GM13977 (cell line): ENCODE measurements at places on chromosomes 3 and 15.

- no peak for DNase-seq
Measured at GRCh38 chr3:129777806-129778205, 115.7 kb downstream of the TMCC1 start.

GRCh38 chr3:149384911-149385321 is 7.5 kb upstream of the TM4SF1 start:
- DNase-seq: no peak

GRCh38 chr15:47548231-47548630 is 169.1 kb upstream of the SEMA6D start:
- DNase-seq: no peak

DNA sequence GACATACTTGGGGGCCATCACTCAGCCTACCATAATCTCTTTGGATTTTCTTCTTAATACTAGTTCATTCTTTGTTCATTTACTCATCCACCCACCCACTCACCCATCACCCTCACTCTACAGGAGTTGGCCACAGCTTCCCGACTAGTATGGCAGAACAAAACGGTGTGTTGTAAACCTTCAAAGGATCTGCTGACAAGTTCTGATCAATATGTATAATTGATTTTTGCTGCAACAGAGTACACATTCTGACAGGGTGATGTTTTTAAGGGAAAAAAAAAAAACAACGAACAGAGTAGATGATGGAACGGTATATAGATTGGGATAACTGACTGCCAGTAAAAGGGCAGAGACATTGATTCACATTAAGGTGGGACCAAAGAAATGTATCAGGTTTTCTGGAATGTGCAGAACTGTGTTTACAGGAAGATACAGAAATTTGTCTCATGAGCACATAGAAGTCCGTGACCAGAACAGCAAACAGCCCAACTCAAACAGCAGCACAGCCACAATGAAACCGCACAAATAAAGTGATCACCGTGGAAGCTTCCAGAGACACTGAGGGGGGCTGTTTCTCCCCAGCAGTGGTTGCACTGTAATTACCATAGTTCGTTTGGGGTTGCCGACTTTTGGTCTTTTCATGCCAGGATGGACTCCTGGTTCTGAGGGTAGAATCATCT is 931.9 kb downstream of the FHIT start:
- no peak for DNase-seq

- no peak for DNase-seq
Measured at GRCh38 chr3:98777801-98778220, 14.7 kb downstream of the ST3GAL6 start.

DNA sequence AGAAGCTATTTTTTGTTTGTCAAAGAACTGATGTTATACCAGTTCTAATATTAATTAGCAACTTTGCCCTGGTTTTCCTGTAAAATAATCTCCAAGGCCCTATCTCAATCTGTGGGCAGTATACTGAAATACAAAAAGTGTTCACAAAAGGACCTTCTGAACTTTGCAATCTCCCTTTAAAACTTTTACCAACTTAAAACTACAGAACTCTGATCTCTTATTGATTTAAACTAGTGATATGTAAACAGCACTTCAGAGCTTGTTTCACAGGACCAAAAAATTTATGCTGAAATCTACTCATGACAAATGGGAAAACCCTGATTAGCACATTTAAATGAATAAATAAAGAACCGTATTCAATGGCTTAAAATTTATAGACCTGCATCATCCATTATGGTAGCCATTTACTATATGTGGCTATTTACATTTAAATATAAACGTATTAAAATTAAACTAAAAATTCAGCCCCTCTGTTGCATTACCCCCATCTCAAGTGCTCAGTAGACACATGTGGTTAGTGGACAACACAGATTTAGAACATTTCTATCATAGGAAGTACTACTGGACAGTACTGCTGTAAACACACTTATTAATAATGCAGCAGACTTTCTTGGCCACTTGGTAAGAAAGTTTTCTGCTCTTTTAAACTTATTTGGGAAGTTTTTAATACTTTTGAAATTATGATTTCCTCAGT is 12.0 kb downstream of the AGTR1 start:
- DNase-seq: no peak

- no peak for DNase-seq
Measured at GRCh38 chr3:45017821-45018220, 8.3 kb upstream of the CLEC3B start.

GRCh38 chr3:156605686-156606605 is 51.0 kb upstream of the SSR3 start:
- peak; percentile 16 for DNase-seq

GRCh38 chr15:99677540-99678134 is 55.6 kb downstream of the LYSMD4 start:
- no peak for DNase-seq

DNA sequence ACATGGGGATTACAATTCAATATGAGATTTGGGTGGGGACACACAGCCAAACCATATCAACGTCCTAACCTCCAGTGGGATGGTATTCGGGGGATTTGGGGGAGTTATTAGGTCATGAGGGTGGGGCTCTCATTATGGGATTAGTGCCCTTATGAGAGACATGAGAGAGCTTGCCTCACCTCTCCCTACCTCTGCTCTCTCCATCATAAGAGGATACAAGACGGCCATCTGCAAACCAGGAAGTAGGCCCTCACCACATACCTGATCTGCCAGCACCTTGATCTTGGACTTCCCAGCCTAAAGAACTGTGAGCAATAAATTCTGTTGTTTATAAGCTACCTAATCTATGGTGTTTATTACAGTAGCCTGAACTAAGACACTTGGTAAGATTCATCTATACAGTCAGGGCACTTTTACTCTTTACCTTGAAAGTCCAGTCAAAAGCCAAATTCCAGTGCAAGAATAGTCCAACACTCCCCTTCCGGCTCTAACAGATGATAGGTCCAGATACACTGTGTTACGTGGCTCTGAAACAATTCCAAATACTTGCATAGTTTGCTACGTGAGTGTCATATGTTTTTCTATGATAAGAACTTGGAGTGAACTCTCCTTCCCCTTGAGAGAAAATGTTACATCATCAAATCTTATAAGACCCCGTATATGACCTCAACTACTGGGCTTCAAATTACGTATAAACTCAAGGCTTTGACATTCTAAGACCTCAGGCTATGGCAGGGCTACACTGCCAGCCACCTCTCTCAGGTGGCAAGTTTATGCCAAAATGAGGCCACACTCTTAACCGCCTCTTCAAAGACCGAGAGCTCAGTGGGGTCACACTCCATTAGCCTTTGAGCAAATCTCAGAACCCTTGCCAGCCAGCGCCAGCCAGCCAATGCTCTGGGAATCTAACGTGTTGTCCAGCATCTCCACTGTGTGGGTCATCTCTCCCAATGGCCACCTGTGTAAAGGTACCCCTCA is 129.9 kb downstream of the XXYLT1 start:
- no peak for DNase-seq

GRCh38 chr3:8451696-8452095 is 49.9 kb upstream of the LMCD1 start:
- DNase-seq: no peak

DNA sequence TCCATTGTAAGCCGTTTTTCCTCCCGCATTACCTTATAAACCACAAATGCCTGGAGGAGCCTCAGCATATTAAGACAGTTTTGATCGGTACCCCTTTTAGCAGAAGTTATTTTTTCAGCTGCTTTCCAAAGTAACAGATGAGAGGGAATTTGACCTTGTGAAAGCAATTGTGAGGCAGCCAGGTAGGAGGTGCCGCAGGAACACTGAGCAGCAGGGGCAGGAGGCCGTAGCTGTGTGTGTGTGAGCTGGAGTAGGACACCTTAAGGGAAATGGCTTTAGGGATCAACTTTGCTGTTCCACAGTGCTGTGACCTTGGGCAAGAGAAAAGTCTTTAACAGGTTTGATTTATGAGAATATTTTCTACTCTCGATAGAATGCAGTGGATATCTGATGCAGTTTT is 482.1 kb downstream of the IL5RA start:
- DNase-seq: no peak
